ENCODE measurements at places on chromosomes 3 and 15.

- DNase-seq, result no peak
Observed at GRCh38 chr3:12558706-12559105, 1.8 kb downstream of the MKRN2 start.

DNA sequence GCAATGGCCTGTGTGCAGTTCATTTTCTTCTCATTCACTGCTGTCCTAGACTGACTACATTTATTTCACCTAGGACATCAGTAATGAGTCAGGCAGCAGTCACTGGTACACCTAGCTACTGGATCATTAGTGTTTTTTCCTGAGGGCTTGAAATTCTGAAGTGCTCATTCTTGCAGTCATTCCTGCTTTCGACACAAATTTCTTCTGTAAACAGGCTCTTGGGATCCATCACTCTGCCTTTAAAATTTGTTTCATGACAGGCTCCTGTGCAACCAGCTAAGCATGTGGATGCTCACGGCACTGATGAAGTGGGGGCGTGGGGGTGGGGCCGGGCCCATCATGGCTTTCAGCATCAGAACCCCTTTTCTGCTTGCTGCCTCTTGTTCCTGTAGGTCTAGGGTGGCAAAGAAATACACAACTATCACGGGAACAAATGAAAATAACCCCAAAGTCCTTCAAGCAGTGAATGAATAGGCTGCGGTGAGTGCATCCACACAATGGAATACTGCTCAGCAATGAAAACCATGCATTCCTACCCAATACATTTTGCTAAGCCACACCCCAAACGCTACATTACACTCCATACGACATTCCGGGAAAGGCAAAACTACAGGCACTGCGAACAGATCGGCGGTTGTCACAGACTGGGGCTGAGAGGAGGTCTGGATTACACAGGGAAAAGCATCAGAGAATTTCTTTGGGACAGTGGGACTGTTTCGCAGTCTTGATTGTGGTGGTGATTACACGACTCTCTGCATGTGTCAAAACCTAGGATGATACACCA lies 9.3 kb upstream of the MELTF start:
- no peak for DNase-seq

GRCh38 chr3:65787340-65787739 lies 251.4 kb downstream of the MAGI1 start:
- DNase-seq, result no peak

DNA sequence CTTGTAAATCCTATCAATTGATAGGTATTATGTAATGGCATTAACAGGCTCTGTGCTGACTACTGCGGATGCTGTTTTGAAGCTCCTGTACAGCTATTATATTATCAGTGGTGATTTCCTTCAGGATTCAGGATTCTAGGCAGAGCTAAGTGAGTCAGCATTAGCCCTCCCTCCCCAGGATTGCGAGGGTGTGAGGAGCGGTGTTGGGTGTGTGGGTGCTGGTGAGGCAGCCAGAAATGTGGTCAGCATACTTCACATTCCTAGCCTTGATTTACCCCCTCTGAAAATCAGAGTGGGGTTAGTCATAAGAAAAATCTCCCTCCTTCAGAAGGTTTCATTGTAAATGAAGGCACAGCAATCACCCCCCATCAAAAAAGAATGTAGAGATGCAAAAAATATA lies 72.5 kb downstream of the SNTN start:
- DNase-seq, result peak; percentile 85

- no peak for DNase-seq
Observed at GRCh38 chr3:11381141-11381540, 108.9 kb downstream of the ATG7 start.

- DNase-seq, result no peak
Observed at GRCh38 chr15:36925653-36926426, 174.5 kb downstream of the MEIS2 start.

GRCh38 chr15:69061414-69061842 lies 46.9 kb downstream of the NOX5 start:
- DNase-seq, result no peak

DNA sequence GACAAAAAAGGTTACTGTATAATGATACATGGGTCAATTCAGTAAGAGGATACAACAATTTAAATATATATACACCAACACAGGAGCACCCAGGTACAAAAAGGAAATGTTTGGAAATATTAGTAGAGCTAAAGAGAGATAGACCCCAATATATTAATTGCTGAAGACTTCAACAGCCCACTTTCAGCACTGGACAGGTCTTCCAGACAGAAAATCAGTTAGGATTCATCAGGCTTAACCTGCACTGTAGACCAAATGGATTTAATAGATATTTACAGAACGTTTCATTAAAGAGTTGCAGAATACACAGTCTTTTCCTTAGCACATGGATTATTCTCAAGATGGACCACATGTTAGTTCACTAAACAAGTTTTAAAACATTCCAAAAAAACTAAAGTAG lies 845.9 kb upstream of the GBE1 start:
- DNase-seq, result no peak

DNA sequence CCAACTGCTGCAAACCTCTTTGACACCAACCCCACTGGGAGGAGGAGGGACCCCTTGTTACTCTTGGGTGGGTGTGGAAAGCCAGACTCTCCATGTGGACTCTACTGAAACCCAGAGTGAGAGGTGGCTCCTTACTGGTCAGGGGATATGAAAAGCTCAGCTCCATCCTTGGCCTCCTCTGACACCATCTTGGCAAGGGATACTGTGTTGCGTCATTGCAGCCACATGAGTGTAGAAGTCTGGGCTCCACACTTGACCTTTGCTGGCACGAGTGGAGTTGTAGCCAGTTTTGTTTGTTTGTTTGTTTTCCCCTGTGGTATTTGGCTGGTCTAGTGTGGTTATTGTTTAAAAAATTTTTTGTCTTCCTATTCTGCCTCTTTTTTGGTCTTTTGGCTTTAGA lies 289.1 kb downstream of the GAP43 start:
- peak; percentile 55 for DNase-seq

DNA sequence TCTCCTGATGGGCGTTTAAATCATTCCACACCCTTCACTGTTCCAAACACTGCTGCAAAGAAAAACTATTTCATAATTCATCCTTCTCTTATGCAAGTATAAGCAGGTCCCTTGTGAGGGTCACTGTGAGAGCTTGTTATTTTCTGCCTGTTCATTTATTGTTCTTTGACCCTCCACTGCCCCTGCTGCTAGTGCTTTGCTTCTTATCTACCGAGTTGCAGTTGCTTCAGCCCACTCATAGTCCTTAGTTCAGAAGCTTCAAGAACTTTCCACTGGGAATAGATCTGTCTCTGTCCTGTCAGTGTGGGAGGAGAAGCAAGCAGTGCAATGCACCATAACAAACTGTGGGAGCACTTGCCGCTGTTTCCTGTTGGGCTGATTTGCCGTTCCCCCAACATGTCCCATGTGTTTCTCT lies 39.8 kb downstream of the RIOX2 start:
- DNase-seq, result no peak

DNA sequence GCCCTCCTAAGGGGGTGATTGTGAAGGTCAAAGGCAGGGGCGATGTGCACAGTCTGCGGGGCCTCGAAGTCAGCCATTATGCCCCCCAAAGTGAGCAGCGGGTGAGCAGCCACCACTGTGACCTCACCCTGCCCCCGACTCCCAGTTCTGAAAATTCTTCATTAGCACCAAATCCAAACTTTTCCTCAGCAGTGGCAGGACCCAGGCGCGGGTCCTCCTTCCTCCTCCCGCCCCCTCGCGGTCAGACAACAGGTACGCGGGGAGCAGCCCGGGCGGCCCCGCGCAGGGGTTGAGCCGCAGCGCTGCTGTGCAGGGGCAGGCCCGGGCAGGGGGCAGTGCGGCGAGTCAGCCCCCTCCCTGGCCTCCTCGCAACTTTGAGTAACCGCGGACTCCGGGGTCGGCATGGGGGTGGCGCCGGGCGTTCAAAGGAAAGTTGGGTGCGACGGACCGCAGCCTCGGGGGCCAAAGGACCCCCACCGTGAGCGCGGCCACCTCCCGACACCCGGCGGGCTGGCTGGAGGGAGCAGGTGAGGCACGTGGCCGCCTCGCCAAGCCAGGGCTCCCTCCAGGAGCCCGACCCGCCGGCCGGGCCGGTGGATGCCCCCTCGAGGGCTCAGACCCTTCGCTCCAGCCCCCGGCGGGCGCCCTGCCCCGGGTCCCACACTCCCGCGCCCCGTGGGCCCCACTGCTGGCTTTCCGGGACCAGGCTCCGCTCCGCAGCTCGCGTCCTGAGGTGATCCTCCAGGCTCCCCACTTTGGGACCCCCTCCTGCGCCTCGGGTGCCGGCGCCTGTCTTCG lies 49.4 kb upstream of the CCDC174 start:
- no peak for DNase-seq

DNA sequence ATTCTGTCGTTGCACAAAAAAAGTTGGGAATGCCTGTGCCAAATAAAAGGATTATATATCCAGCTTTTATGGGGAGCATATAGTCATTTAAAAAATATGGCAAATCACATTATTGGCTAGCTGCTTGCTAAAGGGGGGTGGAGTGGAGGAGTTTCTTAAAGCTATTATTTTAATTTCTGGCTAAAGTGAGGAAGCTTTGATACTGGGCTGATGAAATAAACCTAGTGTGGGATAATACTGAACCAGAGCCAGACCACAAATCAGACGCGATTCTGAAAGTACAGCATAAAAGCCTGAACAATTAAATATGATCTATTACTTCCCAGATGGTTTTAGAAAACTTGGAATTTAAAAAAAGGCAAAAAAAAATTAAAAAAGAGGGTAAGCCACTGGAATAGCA lies 14.4 kb downstream of the POLR2M start:
- DNase-seq, result peak; percentile 49

GRCh38 chr3:11273891-11274291 lies 1.7 kb downstream of the ATG7 start:
- no peak for DNase-seq

- DNase-seq, result no peak
Observed at GRCh38 chr3:66394019-66394752, 106.6 kb downstream of the LRIG1 start.

GRCh38 chr3:192887701-192888100 lies 30.0 kb downstream of the MB21D2 start:
- peak; percentile 37 for DNase-seq

GRCh38 chr15:44918136-44918535 lies 38.4 kb upstream of the TERB2 start:
- no peak for DNase-seq

DNA sequence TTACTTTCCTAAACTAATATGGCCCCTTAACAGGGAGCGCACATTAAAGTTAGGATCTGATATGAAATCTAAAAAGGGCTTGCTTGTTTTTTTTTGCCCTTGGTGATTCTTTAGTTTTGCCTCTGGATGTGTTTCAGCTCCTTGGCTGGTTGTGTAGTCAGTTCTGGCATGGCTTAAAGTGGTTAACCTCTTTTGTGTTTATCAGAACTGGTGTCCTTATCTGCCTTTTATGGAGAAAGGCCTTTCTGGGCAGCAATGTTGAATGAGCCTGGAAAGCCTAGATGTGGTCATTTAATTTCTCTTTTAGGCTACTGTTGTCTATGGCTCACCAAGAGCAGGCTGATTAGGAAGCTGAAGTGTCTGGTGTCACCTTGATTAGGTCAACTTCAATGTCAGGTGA lies 254.5 kb upstream of the ROPN1 start:
- no peak for DNase-seq

DNA sequence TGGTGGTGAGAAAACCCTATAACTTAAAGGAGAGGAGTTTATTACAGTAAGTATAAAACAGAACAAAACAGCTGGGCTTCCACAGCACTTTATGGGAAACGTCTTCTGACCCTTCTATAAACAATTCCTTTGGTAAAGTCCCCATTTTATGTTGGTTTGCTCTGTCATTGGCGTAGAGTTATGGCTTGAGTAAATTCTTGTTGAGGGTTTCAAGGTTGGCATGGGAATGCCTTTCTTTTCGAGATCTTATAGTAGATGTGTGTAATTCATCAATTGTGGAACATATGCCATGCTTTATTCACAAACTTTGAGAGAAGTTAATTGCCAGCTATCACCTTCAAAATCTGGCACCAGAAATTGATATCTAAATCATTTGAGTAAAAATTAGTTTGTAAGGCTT lies 11.6 kb upstream of the CHL1 start:
- no peak for DNase-seq

DNA sequence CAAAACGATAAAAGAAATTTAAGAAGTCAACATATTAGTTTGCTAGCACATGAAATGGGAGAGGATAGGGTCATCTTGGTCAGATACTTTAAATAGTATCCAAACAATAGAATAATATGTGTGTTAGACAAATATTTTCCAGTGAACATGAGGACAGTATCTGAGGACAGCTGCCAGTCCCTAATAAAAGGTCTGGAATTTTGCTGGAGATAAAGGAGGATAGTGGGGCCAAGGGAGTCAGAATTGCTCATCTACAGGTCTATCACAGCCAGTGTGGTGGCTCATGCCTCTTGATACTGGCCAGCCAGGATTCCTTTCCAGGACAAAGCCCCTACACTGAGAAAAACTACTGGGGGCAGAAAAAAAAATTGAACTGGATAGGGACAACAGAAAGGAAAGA lies 74.0 kb downstream of the HERC1 start:
- DNase-seq, result no peak

- no peak for DNase-seq
Observed at GRCh38 chr15:46714950-46715349, 1002.4 kb upstream of the SEMA6D start.

- peak; percentile 84 for DNase-seq
Observed at GRCh38 chr3:128170866-128171516, 17.7 kb downstream of the EEFSEC start.

DNA sequence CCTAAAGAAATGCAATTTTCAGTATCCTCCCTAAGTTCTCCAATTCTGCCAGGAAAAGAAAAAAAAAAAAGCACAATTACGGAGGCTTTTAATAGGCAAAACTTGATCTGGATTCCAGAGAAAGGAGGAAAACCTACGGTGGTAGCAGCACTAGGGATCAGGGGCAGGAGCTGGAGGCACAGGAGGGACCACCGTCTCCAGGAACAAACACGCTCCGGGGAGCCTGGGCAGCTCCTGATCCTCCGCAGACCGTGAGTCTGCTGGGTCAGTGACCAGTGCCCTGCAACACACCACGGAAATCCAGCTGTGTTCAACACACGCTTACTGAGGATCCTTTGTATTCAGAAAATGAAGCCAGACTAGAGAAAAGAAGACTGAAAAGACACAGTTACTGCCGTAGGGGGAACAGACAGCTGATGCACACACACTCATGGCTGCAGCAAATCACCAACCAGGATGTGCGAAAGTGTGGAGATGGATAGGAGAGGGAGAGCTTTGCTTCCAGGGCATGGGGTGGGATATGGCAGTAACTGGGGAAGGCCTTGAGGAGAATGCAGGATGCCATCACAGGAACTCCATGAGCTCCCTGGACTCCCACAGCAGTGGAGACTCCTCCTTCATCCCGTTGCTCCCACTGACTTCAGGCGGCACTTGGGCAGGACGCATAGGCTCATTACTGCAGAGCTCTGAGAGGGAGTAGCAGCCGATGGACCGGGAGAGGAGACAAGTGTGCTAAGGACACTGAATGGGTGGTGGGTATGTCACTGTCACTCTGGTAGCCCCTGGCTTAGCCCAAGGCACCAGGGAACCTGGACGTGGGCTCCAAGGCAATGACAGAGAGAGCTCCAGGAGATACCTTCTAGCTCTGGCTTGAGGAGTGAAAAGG lies 167.0 kb downstream of the ATP10A start:
- DNase-seq, result no peak
